WERI-Rb-1 (cell line): ENCODE measurements at places on chromosomes 3 and 15.

DNA sequence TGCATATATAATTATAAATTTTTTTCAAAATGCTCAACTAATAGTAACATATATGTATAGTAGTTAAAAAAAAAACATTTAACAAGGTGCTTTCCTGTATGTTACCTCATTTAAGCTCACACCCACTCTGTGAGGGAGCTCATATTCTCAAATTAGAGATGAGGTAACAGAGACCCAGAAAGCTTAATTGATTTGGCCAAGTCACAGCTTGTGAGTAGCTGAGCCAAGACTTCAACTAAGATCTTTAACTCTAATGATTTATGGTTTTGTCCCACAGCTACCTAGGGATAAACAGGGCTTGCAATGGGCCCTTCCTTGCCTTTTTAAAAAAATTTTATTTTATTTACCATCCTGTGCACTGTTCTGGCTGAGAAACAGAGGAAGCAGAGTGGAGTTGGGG, 230.0 kb upstream of the GOLIM4 start:
- no peak for DNase-seq

- peak; percentile 45 for DNase-seq
Observed at GRCh38 chr15:98292442-98293240, 332.1 kb downstream of the ARRDC4 start.

- no peak for DNase-seq
Observed at GRCh38 chr3:16148783-16149182, 25.7 kb upstream of the GALNT15 start.

DNA sequence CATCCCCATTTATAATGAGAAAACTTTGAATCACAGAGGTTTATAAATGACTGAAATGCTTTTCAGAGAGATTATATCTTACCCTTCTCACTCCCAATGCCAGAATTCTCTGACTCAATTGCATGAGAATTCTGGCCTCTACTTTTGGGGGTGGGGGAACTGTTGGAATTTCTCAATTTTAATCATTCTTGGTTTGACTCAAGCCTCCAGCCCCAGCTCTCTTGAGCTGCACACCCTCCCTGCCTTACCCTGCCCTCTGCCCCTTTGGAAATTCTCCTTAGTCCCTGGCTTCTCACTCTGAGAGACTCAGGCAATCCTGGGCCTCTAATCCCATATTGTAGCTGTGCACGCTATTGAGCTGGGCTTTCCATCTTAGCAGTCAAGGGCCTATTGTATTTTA, 44.2 kb downstream of the ZNF589 start:
- no peak for DNase-seq

GRCh38 chr3:183537295-183537730, 18.2 kb downstream of the KLHL6 start:
- DNase-seq = no peak

- no peak for DNase-seq
Observed at GRCh38 chr3:10502185-10502880, 3.1 kb downstream of the ATP2B2 start.

GRCh38 chr15:89917442-89918101, 4.8 kb upstream of the ARPIN start:
- DNase-seq = peak; percentile 27

DNA sequence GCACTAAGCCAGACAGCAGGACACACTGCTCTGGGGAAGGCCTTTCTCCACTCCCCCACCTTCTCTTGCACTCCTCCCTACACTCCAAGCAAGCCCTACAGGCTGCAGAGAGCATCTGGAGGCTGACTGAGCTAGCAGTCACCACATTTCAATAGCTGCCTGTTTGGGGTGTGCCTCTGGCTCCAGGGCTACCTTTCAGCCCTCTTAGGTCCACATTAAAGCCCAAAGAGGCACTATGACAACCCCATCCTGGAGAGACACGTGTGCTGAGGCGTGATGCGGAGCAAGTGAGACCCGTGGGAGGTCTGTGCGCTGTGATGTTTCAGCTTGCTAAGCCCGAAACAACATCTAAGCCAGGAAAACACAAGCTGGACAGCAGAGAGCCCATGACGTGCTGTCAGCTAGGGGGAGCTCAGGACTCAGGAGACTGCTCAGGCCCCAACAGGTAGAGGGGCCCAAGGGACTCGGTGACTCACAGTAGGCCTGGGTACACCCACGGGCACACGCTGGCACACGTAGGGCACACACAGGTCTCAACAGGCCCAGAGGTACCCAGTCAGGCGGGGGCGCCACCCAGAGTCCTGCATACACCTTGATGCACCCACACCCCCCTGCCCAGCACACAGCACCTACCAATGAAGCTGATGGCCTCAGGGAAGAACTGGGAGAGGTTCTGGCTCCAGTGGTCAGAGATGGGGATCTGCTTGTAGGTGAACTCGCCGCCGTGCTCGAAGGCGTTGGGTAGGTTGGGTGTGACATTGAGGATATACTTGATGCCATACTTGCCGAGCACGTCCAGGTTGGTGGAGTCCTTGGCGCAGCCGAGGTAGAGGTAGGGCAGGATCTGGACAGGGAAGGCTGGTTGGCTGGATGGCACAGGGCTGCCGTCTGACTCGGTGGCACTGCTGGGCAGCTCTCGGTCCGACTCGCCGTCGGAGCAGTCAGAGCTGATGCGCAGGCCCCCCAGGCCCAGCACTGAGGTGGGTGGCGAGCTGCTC, 2.8 kb downstream of the DUSP7 start:
- DNase-seq = no peak

GRCh38 chr3:25420885-25421284, 7.2 kb upstream of the RARB start:
- DNase-seq = no peak
